ENCODE measurements at places on chromosomes 11 and 22.
A peak's percentile ranks its signal among the peaks of the same experiment; 100 is the strongest.

DNA sequence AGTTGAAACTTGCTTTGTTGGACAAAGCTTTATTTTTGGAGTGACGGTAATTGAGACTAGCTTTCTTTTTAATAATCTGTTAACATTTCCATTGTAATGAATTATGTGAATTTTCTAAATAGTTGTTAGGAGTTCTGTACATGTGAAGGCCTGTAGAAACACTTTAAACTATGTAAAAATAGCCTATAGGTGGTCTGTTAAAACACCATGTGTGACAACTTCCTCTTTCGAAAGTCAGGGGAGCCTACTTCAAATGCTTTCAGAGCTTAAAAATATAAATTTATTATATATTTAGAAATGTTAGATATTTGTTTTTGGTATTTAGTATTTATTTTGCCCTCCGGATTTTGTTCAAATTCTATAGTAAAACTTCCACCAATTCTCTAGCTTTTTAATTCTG, 28.7 kb downstream of the DDIAS start:
- no peak for DNase-seq

GRCh38 chr11:19511413-19512183, 201.0 kb upstream of the NAV2 start:
- peak; percentile 81 for DNase-seq

- DNase-seq, result no peak
Measured at GRCh38 chr11:69320326-69320725, 26.4 kb downstream of the MYEOV start.

- DNase-seq, result no peak
Measured at GRCh38 chr22:17699696-17700340, 61.3 kb downstream of the BCL2L13 start.

DNA sequence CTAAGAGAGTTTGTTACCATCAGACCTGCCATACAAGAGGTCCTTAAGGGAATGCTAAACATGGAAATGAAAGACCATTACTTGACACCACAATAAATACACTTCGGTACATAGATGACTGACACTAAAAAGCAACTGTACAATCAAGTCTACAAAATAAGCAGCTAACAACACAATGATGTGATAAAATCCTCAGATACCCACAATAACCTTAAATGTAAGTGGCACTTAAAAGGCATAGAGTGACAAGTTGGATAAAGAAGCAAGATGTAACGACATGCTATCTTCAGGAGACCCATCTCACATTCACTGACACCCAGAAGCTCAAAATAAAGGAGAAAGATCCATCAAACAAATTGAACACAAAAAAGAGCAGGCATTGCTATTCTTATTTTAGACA, 107.6 kb downstream of the LRRC4C start:
- no peak for DNase-seq

GRCh38 chr22:41891407-41891806, 23.5 kb downstream of the SHISA8 start:
- no peak for DNase-seq

- DNase-seq, result no peak
Measured at GRCh38 chr11:13008061-13008435, 1.1 kb upstream of the RASSF10 start.

DNA sequence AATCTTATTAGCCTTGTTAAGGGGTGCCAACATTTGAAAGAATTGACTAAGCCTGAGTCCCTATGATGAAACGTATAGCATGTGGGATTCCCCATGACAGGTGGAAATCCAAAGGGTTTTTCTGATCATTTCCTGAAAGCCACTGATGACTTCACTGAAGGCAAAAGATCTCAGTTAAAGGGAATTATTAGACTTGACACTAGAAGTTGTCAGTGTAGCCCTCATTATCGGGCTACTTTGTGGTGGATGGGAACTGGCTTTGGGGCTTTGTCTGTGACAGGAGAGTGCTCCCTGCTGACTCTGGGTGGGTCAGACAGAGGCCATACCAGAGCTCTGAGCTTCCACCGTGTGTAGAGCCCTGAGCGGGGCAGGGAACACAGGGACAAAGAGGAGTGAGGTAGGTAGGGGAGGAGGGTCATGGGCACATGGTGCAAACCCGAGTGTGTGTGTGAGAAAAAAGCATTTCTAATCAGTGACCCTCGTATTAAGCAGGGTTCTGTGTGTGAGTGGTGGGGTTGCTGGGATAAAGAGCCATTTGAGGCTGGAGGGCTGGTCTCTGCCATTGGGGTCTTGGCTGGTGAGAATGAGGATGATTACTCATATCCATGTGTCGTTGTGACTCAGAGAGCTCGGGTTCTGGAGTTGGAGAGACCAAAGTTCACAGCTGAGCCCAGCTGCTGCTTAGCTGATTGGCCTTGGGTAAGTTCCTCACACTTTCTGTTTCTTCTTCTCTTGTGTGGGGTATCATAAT, 101.1 kb downstream of the GRIK4 start:
- DNase-seq, result no peak

DNA sequence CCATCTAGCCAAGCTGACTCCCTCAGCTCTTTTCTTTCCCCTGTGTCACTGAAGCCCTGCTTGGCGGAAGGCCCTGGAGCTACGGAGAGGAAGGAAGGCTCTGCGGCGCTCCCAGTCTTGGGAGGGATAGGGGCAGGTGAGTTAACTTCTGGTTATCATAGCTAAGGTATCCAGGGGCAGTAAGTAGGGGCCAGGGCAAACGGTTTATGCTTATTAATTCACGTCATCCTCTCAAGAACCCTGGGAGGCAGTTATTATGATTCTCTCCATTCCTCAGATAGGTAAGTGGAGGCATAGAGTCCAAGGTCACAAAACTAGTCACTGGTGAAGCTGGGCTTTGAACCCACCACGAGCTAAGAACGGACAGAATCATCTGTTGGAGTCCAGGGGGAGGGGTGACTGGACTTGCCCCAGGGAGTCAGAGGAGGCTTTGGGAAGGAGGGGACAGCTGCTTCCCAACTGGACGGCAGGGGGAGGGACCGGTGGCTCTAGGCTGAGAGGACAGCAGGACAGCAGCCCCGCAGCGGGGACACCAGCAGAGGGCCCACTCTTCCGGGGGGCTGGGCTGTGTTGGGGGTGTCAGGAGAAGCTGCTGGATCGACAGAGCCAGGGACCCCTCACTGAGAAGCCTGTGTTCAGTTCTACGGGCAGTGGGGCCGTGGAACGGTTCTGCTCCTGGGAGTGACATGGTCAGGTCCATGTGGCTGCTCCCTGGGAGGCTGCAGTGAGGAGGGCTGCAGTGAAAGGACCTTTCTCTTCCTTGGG, 3.5 kb downstream of the BAIAP2L2 start:
- DNase-seq, result no peak

All from NCI-H1417 (cell line).